ENCODE measurements at places on chromosomes 11 and 22. TPM values are rescaled to one million over a fixed set of nuclear protein-coding genes. Genes with fewer than 3 reads are reported as not detected.

MRPL11 gene
- 22.0 TPM for total RNA-seq

GRCh38 chr22:18042685-18043084 lies 18.3 kb upstream of the MICAL3 start:
- DNase-seq, result no peak

DNA sequence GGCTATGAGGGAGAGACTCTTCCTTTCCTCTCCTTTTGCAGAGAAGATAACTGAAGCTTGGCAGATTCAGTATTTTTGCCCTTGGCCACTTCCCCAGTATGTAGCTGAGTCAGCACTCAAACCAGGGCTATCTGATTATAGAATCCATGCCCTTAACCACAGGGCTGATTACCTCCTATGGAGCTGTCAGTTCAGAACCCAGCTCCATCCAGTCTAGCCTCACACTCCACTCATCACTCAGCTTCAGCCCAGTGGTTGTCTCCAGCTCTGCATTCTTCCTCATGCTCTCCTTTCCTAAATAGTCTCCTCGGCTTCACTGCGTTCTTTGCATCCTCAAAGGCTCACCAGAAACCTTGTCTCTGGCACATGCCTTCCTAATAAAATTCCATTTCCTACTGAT lies 151.6 kb upstream of the BLID start:
- DNase-seq, result no peak

DNA sequence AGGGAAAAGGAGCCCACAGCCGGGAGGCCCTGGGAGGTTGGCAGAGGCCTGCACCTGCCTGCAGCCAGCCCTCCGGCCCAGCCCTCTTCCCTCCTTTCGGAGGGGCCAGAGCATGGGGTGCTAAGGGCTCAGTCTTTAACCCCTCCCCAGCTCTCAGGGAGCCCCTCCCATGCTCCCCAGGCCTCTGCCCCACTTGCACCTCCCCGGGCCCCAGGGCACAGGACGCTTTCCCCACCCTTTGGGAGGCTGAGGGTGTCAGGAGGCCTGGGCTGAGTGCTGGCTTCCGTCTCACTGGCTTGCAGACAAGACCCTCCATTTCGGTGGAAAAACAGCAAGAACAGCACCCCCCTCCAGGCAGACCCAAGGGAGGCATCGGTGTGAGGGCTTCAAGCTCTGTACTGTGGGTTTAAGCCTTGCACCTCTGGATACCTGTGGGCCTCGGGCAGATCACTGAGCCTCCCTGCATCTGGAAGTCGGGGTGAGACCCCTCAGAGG lies 7.3 kb downstream of the ASCL2 start:
- no peak for DNase-seq

DNA sequence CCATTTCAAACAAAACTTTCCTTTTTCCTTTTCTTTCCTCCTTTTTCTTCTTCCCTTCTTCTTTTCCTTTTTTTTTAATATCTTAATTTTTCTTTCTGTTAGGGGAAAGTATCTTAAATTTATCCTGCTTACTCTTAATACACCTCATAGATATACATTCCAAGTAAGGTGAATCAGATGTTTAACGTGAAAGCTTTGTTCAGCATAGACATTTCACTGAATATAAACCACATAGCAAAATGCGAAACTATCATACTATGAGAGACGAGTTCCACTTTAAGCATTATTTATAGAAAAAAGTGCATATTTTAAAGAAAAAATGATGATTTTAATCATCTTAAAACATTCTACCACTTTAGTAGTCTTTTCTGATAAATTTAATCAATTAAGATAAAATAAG lies 137.8 kb upstream of the MTMR2 start:
- no peak for DNase-seq

- no peak for DNase-seq
Observed at GRCh38 chr11:107545101-107545514, 20.4 kb downstream of the ALKBH8 start.

BAIAP2L2 gene
- 0.49 TPM for total RNA-seq

- no peak for DNase-seq
Observed at GRCh38 chr11:130042093-130042591, 27.6 kb upstream of the APLP2 start.

DNA sequence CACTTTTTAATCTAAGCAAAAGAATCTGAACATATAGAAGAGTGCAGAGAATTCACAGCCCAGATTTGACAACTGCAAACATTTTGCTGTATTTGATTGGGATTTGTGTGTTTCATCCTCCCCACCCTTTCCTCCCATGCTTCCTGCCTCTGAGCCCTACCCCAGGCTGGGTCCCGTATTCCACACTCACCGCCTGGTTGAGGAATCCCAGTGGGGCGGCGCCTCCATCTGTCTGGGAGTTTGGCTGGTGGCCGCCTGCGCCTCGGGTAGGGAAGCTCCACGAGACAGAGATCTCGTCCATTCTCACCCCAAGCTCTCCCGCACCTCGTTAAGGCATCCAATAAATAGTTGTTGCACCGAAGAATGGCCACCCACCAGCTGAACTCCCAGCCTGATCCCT lies 105.9 kb upstream of the SLC22A12 start:
- DNase-seq, result no peak

- no peak for DNase-seq
Observed at GRCh38 chr11:96188243-96189006, 154.6 kb downstream of the MAML2 start.

C1QTNF6 gene
- 8.4 TPM for total RNA-seq

DNA sequence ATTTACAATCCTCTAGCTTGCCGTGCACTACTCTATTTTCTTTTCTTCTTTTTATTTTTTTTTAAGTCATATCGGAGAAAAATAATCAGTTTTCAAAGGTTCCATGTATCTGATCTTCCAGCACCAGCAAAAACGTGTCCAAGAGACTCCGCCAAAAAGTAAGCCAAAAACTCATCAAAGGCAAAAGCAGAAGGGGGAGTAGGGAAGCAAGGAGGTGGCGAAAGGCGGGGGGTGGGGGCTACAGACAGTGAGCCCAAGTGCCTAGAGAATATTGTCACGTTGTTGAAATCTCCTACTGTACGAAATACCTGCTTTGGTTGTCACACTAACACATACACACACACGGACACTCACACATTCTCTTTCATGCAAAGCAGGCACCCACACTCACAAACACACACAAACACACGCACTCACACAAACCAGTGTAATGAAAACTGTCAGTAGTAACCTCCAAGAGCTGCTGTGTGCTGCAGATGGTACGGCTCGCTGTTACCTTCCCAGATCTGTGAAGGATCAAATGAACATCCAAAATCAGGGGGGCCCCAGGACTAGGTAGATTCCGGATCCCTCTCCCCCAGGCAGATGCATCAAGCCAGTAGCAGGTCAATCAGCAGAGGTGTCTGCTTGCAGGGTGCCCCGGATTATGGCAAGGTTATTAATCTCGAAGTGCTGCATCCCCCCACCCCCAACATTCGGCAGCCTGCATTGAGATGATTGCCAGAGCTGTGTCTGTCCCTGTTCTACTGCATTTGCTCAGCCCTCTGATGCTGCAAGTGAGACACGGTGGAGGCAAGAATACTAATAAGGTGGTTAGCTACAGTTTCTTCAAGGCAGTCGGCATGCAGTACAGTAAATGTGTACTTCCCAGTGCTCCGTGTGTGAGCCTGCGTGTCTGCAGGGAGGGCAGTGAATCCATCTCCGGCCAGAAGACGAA lies at the start of gene LRRC4C:
Gene LRRC4C (minus strand): TSS at position 188 of the 937 bp plus-strand sequence.
- no peak for DNase-seq

Data from suprapubic skin (tissue), 4 donors.